ENCODE measurements at places on chromosomes 1 and 21.

DNA sequence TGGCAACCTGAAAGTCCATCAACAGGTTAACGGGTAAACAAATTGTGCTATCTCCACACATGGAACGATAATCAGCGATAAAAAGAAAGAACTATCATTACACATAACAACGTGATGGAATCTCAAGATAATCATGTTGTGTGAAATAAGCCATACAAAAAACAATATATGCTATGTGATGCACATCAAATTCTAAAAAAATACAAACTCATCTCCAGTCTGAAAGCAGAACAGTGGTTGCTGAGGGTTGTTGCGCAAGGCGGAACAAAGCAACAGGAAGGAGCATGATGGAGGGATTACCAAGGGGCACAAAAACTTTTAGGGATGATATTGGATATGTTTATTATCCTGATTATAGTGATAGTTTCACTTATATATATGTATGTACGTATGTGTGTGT is 324.8 kb downstream of the VAV3 start:
- no peak for DNase-seq

GRCh38 chr1:1245178-1245816 is 1.2 kb downstream of the C1QTNF12 start:
- DNase-seq = no peak

DNA sequence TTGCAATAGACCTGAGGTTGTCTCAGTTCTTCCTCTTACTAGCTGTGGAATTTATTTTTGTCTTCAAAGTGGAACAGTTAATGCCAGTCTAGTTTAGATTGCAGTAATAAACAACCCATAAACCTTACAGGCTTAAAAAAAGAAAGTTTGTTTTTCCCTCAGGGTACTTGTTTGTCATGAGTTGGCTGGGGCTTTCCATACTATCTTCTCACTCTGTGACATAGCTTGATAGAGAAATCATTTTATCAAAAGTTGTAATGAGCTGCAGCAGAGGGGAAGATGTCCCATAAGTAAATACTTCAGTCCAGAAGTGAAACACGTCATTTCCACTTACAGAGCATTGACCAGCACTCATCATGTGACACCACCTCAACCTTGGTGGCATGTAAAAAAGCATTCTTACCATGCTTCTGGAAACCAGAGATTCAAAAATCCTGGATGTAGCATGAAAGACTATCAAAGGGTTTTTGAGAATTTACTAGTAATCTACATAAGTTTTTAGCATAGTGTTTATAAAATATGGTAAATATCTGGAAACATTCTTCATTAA is 62.8 kb upstream of the COL11A1 start:
- DNase-seq = no peak

- no peak for DNase-seq
These were observed 180.7 kb upstream of the SGIP1 start for GRCh38 chr1:66353257-66353656.

- no peak for DNase-seq
These were observed 841.8 kb upstream of the ADGRL4 start for GRCh38 chr1:79848316-79848715.

DNA sequence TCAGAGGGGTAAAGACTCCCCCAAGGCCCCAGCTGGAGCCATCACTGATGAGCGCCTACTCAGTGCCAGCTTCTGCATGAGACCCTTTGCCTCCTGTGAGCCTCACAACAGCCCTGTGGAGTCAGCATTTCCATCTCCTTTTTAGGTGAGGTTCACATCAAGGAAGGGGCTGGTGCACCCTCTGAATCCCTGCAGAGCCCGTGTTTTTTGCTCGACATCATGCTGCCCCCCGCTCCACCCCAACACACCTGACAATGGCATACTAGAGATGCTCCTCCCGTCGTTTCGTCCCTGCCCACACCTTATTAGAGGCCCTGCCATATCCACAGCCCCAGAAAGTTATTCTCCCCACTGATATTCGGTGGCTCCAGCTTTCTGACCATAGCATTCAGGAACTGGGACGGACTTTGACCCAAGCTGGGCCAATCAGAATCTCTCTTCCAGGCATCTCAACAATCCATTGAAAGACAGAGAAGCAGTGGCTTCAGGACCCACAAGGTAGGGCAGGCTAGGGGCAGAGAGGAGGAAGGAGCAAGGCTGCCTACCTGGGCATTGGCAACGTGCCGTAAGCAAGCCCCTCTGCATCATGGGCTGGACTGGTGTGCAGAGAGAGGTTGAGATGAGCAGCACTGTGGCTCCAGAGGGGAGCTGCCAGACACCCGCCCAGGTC is 32.7 kb downstream of the EPHA10 start:
- no peak for DNase-seq

DNA sequence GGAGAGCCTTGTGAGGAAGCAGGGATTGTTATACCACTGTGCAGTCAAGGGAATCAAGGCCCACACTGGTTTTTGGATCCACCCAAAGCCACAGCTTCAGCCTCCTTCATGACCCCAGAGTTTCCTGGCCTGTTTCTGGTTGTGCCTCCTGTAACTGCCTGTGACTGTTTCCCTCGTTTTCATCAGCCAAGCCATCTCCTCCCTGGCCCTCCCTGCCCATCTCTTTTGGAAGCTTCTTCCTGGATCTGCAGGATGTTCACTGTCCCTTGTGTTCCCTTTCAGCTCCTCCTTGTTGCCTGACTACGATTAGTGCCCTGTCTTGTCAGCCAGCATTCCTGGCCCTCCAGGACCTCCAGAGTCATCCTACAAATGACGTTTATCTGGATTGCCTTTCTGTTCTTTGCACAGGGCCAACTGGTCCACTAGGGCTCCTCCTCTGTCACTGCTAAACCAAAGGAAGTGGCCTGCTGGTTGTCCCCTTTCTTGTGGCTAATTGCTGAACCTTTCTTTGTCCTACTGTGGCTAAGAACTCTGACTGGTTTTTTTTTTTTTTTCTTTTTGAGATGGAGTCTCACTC is 17.9 kb downstream of the SFT2D2 start:
- DNase-seq = no peak

DNA sequence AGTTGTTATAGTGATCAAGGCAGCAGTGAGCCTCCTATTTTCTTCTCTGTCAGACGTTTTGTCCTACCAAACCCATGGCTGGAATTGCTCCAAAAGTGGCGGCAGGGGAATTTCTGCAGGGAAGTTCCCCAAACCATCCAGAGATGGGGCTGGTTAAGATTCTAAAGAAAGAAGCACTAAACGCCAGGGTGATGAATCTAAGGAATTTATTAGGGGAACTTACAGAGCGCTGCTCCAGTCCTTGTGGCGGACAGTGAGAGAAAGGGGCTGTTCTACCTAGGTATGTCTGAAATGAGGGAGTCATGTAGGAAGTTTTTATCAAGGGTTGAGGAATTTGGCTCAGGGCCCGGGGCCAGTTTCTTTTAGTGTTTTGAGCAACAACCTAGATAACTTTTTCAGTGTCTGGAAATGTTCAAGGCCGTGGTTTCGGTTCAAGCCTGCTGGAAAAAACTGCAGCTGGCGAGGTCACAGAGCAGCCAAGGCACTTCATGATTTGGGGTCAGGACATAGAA is 222.4 kb upstream of the B3GALT2 start:
- no peak for DNase-seq

- no peak for DNase-seq
These were observed 18.4 kb upstream of the PLEKHG5 start for GRCh38 chr1:6509919-6510291.

GRCh38 chr1:113946112-113946511 is 17.0 kb downstream of the HIPK1 start:
- DNase-seq = no peak

DNA sequence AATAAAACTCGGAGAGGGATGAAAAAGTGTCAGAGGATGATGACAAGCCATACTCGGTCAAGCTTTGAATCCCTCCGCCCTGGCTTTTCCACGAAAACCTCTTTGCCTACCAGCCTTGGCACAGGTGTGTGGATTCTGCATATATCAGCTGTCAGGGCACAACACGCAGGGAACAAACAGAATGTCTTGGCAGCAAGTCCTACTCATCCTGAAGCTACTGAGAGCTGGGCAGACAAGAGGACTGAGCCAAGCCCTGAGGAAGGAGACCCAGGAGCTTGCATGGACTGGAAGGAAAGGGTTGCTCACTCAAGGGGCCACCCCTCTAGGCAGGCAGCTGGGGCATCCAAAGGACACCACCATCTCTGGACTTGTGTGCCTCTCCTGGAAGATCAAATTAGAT is 132.4 kb downstream of the HMGB4 start:
- DNase-seq = no peak

GRCh38 chr1:240027059-240027462 is 64.6 kb upstream of the FMN2 start:
- DNase-seq = peak; percentile 26

GRCh38 chr21:34807881-34808568 is 139.2 kb downstream of the CLIC6 start:
- no peak for DNase-seq

DNA sequence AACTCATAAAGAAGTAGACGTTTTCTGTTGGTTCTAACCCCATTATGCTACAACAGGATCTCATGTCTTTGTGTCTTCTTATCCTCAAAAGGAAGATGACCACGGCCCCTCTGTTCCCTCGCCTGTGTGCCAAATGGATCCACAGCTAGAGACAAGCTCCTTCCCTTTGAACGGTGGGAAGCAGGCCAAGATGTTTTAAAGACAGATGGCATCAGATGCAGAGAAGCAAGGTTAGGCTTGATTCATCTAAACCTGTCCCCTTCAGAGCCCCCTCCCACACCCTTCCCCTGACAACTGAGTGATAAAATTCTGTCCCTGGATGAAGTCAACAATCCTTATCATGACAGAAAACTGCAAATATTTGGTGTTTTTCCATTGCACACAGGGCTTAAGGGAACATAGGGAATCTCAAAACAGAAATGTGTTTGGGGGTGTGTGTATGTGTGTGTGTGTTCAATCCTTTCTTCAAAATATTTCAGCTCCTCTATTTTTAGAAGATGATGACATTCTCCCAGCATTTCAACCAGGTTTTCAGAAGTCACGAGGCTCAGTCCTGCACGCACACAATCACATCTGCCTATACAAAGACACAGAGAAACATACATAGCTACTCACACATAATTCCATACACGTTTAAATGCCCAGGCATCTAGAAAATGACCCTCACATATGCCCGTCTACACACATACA is 27.8 kb upstream of the FMOD start:
- no peak for DNase-seq

- peak; percentile 38 for DNase-seq
These were observed 6.8 kb upstream of the PPP1R15B start for GRCh38 chr1:204418174-204419063.

DNA sequence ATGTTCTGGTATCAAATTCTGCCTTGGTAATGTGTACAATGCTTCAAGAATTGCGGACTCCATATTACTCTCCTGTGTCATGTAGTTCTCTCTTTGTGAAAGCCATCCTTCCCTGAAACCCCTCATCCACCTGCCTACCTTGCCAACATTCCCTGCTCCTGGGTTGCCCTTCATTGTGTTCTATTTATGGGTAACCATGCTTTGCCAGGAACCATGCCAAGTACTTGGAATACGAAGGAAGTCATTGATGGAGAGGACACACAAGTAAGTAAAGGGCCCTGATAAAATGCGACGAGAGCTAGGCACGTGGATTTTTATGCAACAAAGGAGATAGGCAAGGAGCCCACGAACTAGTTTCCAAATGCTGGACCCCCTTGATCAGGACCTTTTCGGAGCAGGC is 300.8 kb downstream of the DISC1 start:
- no peak for DNase-seq

DNA sequence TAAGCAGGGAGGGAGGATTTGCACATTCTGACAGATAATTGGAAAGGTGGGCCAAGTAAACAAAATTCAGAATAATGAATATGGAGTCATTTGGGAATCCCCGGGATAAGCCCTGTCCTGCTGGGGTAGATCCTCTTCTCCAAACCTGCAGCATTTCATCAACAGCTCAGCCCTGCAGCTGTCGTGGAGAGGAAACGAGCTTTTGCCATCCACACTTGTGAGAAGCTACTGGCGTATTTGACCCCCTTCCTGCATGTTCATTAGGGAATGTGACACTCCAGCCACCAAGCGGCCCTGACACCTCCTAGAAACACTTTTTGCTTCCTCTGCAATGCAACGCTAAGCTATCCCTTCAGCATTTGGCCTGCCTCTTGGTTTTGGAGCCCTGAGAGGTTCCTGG is 8.0 kb upstream of the LEFTY2 start:
- DNase-seq = no peak
